NCI-H1048 (cell line): ENCODE measurements at places on chromosomes 4 and X.

DNA sequence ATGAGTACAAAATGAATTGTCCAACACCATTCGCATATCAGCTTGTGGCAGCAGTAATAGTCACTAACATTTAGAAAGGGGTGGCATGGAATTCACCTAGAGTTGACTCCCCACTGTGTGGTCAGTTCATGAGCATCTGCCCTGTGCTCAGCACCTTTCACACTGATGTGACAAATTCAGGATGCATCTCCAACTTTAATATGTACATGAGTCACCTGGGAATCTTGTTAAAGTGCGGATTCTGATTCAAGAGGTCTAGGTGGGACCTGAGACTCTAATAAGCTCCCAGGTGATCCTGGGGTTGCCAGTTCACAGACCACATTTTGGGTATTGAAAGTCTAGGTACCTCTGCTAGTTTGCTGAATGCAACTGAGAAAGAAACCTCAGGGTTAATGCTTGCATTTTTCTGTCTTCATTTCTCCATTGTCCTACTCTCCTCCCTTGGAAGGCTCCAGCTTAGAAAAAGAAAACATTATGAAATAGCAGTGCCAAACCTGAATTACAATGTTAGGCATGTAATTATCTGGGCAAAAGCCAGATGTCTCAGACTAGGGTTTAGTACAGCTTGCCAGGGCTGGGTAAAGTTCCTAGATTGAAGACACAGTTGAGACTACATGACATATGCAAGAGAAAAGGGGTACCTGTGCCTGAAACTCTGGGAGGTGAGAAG, 32.7 kb downstream of the TMSB4X start:
- DNase-seq: no peak

DNA sequence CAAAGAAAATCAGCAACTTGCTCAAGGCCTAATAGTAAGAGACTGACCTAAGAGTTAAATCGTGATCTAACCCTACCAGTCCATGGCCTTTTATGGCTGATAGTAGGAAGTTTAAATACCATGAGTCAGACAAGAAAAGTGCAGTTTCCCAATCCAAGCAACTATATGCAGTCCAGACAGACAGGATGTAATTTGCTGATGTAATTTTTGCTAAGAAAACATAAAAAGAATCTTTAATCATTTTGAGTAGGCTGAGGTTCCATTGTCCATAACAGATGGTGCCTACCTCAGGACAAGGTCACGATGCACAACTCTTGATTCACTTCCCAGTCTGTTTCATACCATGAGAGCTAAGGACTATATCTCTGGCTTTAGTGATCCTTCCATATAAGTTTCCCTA, 317.5 kb upstream of the GRIA3 start:
- no peak for DNase-seq

DNA sequence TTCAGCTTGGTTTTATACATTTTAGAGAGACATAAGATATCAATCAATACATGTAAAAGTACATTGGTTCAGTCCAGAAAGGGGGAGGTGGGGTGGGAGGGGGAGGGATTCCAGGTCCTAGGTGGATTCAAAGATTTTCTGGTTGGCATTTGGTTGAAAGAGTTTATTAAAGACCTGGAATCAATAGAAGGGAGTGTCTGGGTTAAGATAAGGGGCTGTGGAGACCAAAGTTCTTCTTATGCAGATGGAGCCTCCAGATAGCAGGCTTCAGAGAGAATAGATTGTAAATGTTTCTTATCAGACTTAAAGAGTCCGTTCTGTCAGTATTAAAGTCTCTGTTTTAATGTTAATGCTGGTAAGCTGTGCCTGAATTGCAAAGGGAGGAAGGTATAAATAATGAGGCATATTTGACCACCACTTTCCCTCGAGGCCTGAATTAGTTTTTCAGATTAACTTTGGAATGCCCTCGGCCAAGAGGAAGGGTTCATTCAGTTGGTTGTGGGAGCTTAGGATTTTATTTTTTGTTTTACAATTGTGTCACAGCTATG, 169.9 kb downstream of the AASDH start:
- no peak for DNase-seq

- DNase-seq: no peak
Measured at GRCh38 chr4:77849278-77849965, 13.2 kb upstream of the MRPL1 start.

- DNase-seq: no peak
Measured at GRCh38 chr4:166014411-166014810, 141.4 kb downstream of the TLL1 start.
